ENCODE measurements at places on chromosomes 13 and 19. TPM values are rescaled to one million over a fixed set of nuclear protein-coding genes. Genes with fewer than 3 reads are reported as not detected.

- DNase-seq = no peak
Observed at GRCh38 chr19:18782559-18783225, 8.4 kb downstream of the COMP start.

- no peak for DNase-seq
Observed at GRCh38 chr13:102587916-102588315, 8.9 kb upstream of the TPP2 start.

Gene ZNF714
- 11.6 TPM for polyA plus RNA-seq

DNA sequence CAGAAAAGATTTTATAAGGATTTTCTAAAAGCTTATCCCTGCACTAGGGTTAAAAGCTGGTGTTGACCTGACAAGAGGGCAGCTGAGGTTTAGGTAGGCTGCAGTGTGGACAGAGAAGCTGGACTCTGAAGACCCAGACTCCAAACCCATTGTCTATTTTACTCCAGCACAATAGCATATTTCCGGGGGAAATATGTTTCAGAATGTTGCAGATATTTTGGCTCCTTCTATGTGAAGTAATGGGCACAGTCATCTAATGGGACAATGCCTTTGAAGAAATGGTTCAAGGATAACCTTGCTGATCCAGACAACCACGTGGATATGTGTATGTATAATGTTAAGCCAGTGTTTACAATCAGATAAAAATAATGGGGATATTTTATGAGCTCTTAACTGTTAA, 173.8 kb upstream of the TSC22D1 start:
- DNase-seq = no peak

- no peak for DNase-seq
Observed at GRCh38 chr19:15330801-15331418, 1.4 kb downstream of the BRD4 start.

Gene FFAR2
- polyA plus RNA-seq = 0.09 TPM

Gene EBI3
- 0.38 TPM for polyA plus RNA-seq

DNA sequence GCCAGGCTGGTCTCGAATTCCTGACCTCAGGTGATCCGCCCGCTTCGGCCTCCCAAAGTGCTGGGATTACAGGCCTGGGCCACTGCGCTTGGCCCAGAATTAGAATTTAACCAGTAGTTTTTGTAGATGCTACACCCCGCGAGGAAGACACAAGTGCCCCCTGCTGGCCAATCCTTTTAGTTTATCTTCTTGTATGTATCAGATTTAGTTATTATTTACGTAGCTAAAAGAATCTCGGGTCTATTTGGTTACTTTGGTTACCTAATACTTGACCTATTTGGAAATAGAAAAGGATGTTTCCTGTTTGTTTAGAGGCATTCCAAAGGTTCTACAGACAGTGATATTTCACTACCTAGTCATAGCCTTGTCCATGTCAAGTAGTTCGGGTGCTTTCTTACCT, 22.0 kb downstream of the MUC16 start:
- DNase-seq = no peak

DNA sequence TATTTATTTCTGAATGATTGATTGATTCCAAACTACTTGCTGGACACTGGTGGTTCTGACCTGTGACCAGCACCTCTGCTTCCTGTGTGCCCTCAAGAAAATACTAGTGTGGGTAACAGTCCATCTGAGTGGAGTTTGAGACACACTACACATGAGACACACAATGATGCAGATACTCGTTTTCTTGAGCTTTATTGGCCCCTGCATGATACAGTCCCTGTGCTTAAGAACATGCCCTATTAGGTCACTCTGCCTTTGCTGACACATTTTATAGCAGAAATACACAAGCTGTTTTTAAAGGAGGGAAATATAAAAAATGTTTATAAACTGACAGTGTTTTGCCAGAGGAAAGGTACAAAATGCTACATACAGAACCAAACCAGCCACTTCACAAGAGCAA, 126.9 kb downstream of the STK24 start:
- no peak for DNase-seq

Gene ADGRE1
- polyA plus RNA-seq = 0.13 TPM

Gene IGSF23
- not detected for polyA plus RNA-seq
